ENCODE measurements at places on chromosomes 5 and 9.

- no peak for DNase-seq
These were observed 144.8 kb upstream of the ADCY2 start for GRCh38 chr5:7251132-7251531.

- no peak for DNase-seq
These were observed 45.1 kb downstream of the SLCO6A1 start for GRCh38 chr5:102453716-102454115.

GRCh38 chr5:174108745-174109144 lies 63.2 kb downstream of the NSG2 start:
- no peak for DNase-seq

- DNase-seq = no peak
These were observed 187.1 kb downstream of the SPOCK1 start for GRCh38 chr5:137312011-137312410.

DNA sequence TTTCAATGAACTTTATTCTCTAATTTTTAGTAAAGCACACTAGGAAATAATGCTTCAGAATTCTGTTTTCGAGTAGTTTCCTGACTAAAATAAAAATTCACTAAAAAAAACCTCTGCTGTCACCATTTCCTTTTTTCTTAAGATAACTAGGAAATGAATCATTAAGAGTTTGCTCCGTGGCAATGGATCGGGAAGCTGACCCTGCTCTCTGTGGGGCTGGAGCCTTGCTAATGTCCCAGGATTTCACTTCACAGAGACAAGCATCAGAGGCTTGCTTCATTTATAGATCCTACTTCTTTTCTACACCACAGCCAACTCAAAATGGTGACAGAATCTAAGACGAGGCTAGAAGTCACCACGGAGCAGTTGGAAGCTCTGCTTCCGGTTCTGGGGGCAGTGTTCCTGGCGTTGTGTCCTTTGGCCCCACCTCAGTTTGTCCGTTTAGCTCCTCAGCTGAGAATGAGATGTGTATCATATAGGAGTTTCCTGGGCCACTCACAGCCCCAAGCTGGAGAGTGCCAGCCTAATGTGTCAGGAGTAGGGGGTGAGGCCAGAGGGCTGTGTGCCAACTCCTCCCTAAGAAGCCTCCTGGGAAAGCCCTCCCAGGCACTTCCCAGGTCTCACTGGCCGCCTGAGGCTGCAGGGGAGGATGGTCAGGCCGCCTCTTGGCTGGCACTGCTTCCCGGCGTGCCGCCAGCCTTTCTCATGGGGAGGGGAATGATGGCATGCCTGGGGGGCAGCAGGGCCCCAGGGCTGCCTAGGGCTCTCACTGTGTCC lies 19.6 kb downstream of the TENT4A start:
- DNase-seq = peak; percentile 35

DNA sequence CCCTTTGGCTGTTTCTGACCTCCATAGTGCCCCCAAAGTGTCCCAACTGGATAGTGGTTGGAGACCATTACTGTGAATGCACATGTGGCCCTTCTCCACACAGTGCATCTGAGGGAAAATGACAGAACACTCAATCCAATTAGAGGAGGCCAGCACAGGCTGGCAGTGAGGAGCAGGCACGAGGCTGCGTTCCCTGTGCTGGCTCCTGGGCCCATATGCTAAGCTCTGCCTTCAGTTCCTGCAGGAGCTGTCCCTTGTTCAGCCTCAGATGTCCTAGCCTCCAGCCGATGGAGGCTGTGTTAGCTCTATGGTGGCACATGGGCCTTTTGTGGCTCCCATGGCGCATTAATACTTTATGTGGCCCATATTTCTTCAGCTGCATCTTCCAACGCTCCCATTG lies 35.8 kb downstream of the ALG2 start:
- DNase-seq = no peak

GRCh38 chr9:101332362-101332761 lies 52.4 kb downstream of the BAAT start:
- no peak for DNase-seq

DNA sequence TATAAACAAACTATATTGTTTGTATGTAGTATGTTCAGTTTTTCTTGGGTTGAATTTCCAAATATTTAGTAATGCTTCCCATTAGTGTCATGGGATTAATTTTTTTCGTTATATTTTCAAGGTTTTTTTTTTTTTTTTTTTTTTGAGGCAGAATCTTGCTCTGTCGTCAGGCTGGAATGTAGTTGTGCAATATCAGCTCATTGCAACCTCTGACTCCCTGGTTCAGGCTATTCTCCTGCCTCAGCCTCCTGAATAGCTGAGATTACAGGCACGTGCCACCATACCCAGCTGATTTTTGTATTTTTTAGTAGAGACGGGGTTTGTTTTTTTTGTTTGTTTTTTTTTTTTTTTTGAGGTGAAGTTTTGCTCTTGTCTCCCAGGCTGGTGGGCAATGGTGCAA lies 10.6 kb downstream of the DDX46 start:
- no peak for DNase-seq

DNA sequence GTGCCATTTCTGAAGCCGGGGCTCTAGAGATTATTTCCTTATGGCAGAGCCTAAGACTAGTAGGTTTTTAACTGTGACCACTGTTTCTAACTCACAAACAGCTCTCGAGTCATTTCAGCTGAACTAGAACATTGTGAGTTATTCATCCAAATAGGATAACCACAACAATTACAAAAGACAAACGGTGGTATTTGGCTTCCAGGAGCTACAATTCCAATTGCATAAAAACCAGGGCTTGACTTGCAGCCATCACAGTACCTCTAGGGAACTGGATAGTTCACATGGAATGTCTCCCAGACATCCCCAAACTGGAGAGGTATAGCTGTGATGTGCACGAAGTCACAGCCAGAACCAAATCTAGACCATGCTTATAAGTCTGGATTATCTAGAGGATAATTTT lies 224.8 kb downstream of the FAM114A2 start:
- no peak for DNase-seq

DNA sequence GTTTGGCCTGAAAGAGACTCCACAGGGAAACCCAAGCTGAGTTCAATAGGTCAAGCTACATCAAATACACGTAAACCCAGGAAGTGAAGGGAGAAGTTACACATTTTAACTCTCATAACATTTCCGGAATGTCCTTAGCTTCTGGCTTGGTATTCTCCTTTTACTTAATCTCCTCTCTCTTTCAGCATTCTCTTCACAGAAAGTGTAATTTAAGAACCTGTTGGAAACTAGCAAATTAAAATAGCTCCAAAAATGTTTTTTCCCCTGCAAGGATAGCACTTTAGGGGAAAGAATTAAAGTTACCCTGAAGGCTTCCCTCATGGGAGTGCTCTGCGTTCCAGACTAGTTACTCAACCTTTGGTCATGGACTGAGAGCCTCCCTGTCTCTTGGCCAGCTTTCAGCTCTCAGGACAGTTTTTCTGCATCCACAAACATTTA lies 292.7 kb upstream of the TARS1 start:
- DNase-seq = no peak

DNA sequence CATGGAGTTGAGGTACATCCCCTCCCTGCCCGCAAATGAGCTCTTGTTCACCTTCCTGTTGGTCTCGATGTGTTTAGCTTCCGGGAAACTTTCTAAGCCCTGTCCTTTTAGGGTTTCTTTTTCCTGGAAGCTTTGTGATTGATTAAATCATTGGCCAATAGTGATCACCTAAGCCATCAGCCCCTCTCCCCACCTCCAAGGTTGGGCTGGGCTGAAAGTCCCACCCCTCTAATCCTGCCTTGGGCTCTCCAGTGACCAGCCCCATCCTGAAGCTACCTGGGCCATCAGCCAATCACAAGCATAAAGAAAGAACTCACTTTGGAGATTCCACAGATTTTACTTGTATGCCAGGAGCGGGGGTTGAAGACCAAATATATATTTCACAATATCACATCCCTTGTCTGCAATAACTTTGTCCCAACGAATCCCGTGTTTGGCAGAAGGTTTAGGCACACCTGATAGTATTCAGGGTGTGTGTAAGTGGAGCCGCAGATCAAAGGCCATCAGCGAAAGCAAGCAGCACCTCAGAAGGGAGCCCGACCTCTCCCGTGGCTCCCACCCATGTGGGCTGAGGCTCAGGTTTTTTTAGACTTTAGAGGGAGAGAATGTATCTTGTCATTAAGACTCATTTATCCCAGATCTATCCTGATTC lies 20.4 kb downstream of the ROPN1L start:
- no peak for DNase-seq
